ENCODE measurements at places on chromosomes 4 and X.

GRCh38 chr4:7371210-7371941, 63.4 kb downstream of the PSAPL1 start:
- no peak overlapping the region for H3K27ac ChIP-seq
- H3K4me1 ChIP-seq: no peaks in the 10 kb centered on the region
- H3K4me3 ChIP-seq: no peak overlapping the region
- no peaks in the 10 kb centered on the region for H3K36me3 ChIP-seq

- H3K27ac ChIP-seq: no peak overlapping the region
- no peaks in the 10 kb centered on the region for H3K27me3 ChIP-seq
- peaks cover 2% of the 10 kb centered on the region for H3K4me1 ChIP-seq
- no peaks in the 10 kb centered on the region for H3K36me3 ChIP-seq
- DNase-seq: no peak
These were observed 58.6 kb upstream of the P2RY10 start for GRCh38 chrX:78886550-78886949.

GRCh38 chr4:1833307-1834046, 22.5 kb downstream of the LETM1 start:
- no peaks in the 10 kb centered on the region for H3K27me3 ChIP-seq
- peaks cover 6% of the 10 kb centered on the region for H3K4me1 ChIP-seq
- no peak overlapping the region for H3K4me3 ChIP-seq
- H3K36me3 ChIP-seq: peaks cover 52% of the 10 kb centered on the region
- no peak for DNase-seq

GRCh38 chr4:186191200-186192065, at the start of gene CYP4V2:
Gene CYP4V2, plus strand, starts transcription at chr4:186191567. Its CDS starts 257 bp downstream, at chr4:186191824.
- H3K27ac ChIP-seq: peak within 1 kb of the TSS; percentile 97
- peak; percentile 81 for DNase-seq
- no peaks in the 10 kb centered on the region for H3K27me3 ChIP-seq
- peaks cover 35% of the 10 kb centered on the region for H3K36me3 ChIP-seq

DNA sequence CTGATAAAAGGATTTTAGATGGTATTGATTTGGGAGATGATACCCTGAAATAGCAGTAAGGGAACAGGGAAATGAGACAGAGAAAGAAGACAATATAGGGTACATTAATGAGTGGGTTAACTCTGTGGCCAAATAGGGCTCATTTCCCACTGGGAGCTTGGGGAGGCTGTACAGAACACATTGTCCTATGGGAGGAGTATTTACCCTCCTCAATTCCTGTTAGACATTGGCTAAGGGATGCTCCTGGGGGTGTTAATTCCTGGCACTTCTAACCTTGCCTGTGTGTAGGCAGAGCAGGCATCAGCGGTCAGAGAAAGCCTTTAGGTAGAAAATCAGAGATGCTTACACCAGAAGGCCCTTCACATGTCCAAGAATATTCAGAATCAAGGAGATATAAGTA, 49.0 kb downstream of the ARHGEF38 start:
- H3K4me3 ChIP-seq: no peak overlapping the region
- no peak overlapping the region for H3K27ac ChIP-seq
- no peaks in the 10 kb centered on the region for H3K4me1 ChIP-seq

GRCh38 chrX:85065512-85066198, 62.0 kb downstream of the APOOL start:
- H3K4me3 ChIP-seq: no peak overlapping the region
- peaks cover 6% of the 10 kb centered on the region for H3K36me3 ChIP-seq
- H3K27me3 ChIP-seq: no peaks in the 10 kb centered on the region
- peaks cover 2% of the 10 kb centered on the region for H3K4me1 ChIP-seq

- no peaks in the 10 kb centered on the region for H3K36me3 ChIP-seq
- no peak overlapping the region for H3K27ac ChIP-seq
- H3K27me3 ChIP-seq: peaks cover 10% of the 10 kb centered on the region
- no peak overlapping the region for H3K4me3 ChIP-seq
- peak; percentile 79 for DNase-seq
- no peaks in the 10 kb centered on the region for H3K4me1 ChIP-seq
These were observed 22.9 kb upstream of the CWH43 start for GRCh38 chr4:48963042-48963679.

- no peaks in the 10 kb centered on the region for H3K27me3 ChIP-seq
- H3K4me1 ChIP-seq: no peaks in the 10 kb centered on the region
- peaks cover 3% of the 10 kb centered on the region for H3K36me3 ChIP-seq
These were observed 72.9 kb upstream of the ENOX2 start for GRCh38 chrX:130975947-130976346.

DNA sequence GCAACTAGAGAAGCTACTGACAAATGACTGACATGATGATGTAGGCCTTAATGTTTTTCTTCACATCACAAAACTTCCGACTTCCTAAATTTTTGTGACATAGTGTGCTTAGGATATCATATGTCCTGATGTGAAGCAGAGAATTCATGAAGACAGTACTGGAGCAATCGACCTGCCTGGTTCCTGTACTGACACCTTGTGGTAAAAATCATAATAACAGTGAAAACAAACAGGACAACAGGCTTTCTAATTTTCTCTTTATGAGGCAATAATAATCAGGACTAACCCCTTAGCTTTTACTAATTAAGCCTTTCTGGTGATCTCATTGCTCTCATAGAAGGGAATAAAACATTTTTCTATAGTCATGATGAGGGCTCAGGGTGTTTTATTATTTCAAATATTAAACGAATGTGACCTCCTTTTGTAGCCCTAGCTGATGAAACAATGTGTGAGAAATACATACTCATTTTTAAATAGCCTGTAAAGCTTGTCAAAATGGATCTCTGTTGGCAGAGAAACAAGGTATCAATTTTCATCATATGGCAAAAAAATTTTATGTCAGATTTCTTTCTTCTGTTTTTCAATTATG, 158.4 kb downstream of the TENT5D start:
- H3K27ac ChIP-seq: no peak overlapping the region
- peaks cover 3% of the 10 kb centered on the region for H3K36me3 ChIP-seq
- DNase-seq: no peak
- peaks cover 1% of the 10 kb centered on the region for H3K27me3 ChIP-seq
- no peaks in the 10 kb centered on the region for H3K4me1 ChIP-seq

DNA sequence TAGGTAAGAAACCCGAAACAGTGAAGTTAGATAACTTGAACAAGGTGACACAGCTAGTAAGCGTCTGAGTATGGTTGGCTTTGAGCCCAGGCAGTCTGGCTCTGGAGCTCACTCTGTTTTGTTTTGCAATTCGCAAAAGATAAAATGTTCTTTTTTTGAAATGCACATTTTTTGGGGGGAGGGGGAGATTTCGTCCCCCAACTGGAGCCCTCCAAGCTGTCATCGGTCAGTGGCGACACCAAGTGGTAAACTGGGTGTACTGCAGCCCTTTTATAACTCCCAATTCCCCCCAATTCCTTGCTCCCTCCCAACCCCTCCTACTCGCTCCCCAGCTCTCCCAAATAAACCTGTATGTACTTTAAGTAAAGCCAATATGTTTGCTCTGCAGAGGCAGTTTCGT, 2.8 kb upstream of the CLCN5 start:
- peaks cover 2% of the 10 kb centered on the region for H3K36me3 ChIP-seq
- H3K4me3 ChIP-seq: no peak overlapping the region
- no peak overlapping the region for H3K27ac ChIP-seq
- peak; percentile 14 for DNase-seq
- H3K4me1 ChIP-seq: no peaks in the 10 kb centered on the region

DNA sequence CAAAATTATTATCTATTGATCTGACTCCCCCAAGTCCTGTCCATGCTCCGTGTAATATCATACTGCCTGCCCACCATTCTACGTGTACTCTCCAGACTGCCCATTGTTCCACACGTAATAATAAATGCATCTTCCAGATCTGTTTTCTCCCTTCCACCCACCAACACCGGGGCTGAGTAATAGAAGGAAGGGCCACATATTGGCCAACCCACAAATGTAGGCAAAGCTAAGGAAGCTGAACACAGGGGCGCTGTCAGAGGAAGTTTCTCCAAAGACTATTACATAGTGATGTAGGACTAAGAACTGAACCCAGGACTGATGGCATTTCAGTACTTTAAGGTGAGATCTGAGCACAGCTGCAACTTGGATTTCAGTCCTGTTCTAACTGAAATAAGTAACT, 135.8 kb upstream of the GUCY1A1 start:
- H3K36me3 ChIP-seq: no peaks in the 10 kb centered on the region
- H3K4me1 ChIP-seq: no peaks in the 10 kb centered on the region
- H3K27me3 ChIP-seq: no peaks in the 10 kb centered on the region
- H3K27ac ChIP-seq: no peak overlapping the region
- DNase-seq: no peak
- no peak overlapping the region for H3K4me3 ChIP-seq

GRCh38 chrX:152428120-152428519, 23.0 kb downstream of the GABRA3 start:
- no peak overlapping the region for H3K4me3 ChIP-seq
- no peaks in the 10 kb centered on the region for H3K36me3 ChIP-seq
- H3K27me3 ChIP-seq: no peaks in the 10 kb centered on the region

GRCh38 chrX:66815227-66815626, 176.3 kb upstream of the EDA2R start:
- no peak for DNase-seq
- H3K27ac ChIP-seq: no peak overlapping the region
- H3K4me3 ChIP-seq: no peak overlapping the region
- no peaks in the 10 kb centered on the region for H3K27me3 ChIP-seq

- no peak overlapping the region for H3K4me3 ChIP-seq
- H3K27ac ChIP-seq: no peak overlapping the region
- no peaks in the 10 kb centered on the region for H3K27me3 ChIP-seq
These were observed 28.2 kb upstream of the PGK1 start for GRCh38 chrX:78075787-78076389.

DNA sequence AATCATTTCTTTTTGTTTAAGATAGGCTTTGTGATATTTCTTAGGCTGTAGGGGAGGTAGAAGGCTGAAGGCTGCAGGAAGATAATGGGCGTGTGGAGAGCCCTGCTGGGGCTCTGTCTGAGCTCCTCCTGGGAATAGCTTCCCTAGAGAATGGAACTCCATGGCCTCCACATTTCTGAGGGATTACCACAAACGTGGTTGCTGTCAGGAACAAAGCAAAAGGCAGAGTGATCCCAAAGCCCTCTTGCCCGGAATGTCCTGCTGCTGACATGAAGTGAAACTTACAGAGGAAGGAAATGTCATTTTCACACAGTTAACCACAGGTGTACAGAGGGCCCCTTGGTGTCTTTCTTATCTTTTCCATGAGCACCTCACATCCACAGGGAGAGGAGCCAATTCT, 89.3 kb downstream of the DDIT4L start:
- no peak overlapping the region for H3K27ac ChIP-seq
- peak overlapping the region; percentile 65 for H3K4me3 ChIP-seq
- peaks cover 20% of the 10 kb centered on the region for H3K4me1 ChIP-seq
- H3K27me3 ChIP-seq: no peaks in the 10 kb centered on the region

- H3K27ac ChIP-seq: no peak overlapping the region
- H3K4me1 ChIP-seq: no peaks in the 10 kb centered on the region
- no peaks in the 10 kb centered on the region for H3K27me3 ChIP-seq
- H3K36me3 ChIP-seq: no peaks in the 10 kb centered on the region
- no peak for DNase-seq
These were observed 104.2 kb downstream of the FAM47B start for GRCh38 chrX:35046660-35047296.

DNA sequence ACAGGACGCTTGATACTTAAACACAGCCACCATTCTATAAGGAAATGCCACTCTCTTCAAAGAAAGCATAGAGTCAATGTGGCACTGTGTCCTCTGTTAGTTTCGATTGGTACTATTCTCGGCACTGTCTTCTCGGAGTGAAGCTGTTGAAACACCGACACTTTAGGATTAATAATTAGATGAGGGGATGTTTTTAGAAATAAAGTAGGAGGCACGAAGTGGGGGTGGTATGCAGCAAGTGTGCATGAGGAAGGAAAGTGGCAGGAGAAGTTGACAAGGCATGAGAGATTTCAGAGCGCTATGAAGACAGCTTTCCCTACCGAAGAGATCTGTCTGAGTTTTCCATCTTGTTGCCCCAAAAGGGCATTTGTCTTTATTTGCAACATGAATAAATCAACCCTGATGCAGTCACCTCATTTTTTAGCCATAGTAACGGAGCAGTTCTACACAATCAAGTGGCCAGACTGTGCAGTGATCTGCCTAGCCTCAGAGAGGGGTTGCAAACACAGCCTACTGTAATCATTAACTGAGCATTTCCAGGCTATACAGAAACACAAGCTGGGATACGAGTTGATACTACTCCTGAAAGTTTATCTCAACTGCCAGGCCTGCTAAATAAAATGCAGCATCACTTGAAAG, 8.3 kb downstream of the GPRIN3 start:
- peak overlapping the region; percentile 92 for H3K27ac ChIP-seq
- peak overlapping the region; percentile 91 for H3K4me3 ChIP-seq
- peaks cover 37% of the 10 kb centered on the region for H3K36me3 ChIP-seq
- peaks cover 67% of the 10 kb centered on the region for H3K4me1 ChIP-seq
- no peaks in the 10 kb centered on the region for H3K27me3 ChIP-seq
- no peak for DNase-seq

- no peak overlapping the region for H3K4me3 ChIP-seq
- no peak overlapping the region for H3K27ac ChIP-seq
- peaks cover 4% of the 10 kb centered on the region for H3K4me1 ChIP-seq
- H3K36me3 ChIP-seq: no peaks in the 10 kb centered on the region
These were observed 58.9 kb upstream of the NXF3 start for GRCh38 chrX:103151799-103152198.

GRCh38 chrX:116384406-116384954, 51.9 kb upstream of the SLC6A14 start:
- H3K27ac ChIP-seq: no peak overlapping the region
- DNase-seq: no peak
- H3K4me1 ChIP-seq: no peaks in the 10 kb centered on the region
- no peaks in the 10 kb centered on the region for H3K36me3 ChIP-seq
- H3K4me3 ChIP-seq: no peak overlapping the region
- H3K27me3 ChIP-seq: no peaks in the 10 kb centered on the region

DNA sequence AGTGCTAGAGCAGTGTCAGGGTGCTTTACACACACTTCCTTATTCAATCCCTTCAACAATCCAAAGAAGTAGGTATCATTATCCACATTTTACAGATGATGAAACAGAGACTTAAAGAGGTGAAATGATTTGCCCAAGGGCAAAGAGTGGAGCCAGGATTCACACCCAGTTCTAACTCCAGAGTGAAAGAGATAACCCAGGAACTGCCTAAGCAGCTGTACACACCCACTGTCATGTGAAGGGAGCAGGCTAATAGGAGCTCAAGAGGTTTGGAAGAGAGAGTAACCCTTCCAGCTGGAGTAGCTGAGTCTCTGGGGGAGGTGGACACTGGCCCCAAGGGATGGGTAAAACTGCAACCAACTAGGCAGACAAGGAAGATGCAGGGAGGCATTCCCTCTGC, 92.5 kb downstream of the FBXL5 start:
- no peak overlapping the region for H3K27ac ChIP-seq
- no peak for DNase-seq
- no peaks in the 10 kb centered on the region for H3K27me3 ChIP-seq
- peaks cover 3% of the 10 kb centered on the region for H3K36me3 ChIP-seq

DNA sequence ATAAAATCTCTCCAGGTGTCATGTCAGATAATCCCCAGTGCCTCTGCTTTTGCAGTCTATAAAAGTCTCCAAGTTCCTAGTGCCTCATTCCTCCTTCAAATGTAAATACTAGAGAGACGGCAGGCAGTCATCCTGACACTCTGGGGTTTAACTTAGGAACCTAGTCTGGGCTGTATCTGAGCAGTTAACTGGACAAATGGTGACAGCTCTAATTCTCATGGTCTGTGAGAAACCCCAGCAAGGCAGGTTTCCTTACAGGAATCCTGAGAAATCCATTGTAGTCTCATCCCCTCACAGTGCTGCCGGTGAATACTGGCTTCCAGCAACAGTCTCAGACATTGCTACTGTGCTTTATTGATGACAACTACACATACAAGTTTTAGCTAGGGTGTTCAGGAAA, 246.8 kb downstream of the SNCA start:
- H3K4me1 ChIP-seq: no peaks in the 10 kb centered on the region
- H3K27me3 ChIP-seq: peaks cover 10% of the 10 kb centered on the region
- DNase-seq: no peak
- no peaks in the 10 kb centered on the region for H3K36me3 ChIP-seq
